Glutamatergic neuron (in vitro differentiated cells): ENCODE measurements at places on chromosomes 16 and 17. TPM values are rescaled to one million over a fixed set of nuclear protein-coding genes. Genes with fewer than 3 reads are reported as not detected.

GRCh38 chr17:69390795-69391501 lies 23.5 kb upstream of the MAP2K6 start:
- no peaks in the 10 kb centered on the region for H3K36me3 ChIP-seq
- no peaks in the 10 kb centered on the region for H3K4me1 ChIP-seq
- no peak overlapping the region for H3K27ac ChIP-seq
- H3K27me3 ChIP-seq: peaks cover 2% of the 10 kb centered on the region
- no peak for DNase-seq

DNA sequence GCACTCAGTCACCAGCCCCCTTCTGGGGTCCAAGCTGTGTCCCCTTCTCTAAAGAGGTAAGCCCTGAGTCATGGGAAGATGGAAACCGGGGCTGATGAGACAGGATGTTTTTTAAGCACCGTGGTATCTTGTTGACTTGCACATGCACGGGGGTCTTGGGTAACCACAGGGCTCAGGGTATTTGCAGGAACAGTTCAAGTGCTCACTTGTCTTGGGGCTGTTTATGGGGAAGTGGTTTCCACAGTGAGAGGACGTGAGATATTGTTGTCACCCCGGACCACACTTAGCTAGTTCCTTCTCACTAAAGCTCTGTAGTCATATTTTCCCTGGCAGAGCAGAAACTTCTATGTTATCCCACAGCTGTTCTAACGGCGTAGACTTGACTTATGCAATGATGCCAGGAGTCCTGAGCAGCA lies 7.7 kb downstream of the CCL3L1 start:
- peak overlapping the region; percentile 83 for H3K27ac ChIP-seq
- H3K36me3 ChIP-seq: no peaks in the 10 kb centered on the region
- peaks cover 36% of the 10 kb centered on the region for H3K4me1 ChIP-seq
- H3K4me3 ChIP-seq: no peak overlapping the region

- peaks cover 6% of the 10 kb centered on the region for H3K36me3 ChIP-seq
- H3K27ac ChIP-seq: no peak overlapping the region
- DNase-seq: no peak
- H3K4me1 ChIP-seq: no peaks in the 10 kb centered on the region
These were observed 81.5 kb downstream of the CA4 start for GRCh38 chr17:60231234-60231633.

GRCh38 chr16:77062878-77063675 lies 127.9 kb upstream of the MON1B start:
- no peak overlapping the region for H3K4me3 ChIP-seq
- peaks cover 18% of the 10 kb centered on the region for H3K4me1 ChIP-seq
- H3K27ac ChIP-seq: no peak overlapping the region
- peaks cover 3% of the 10 kb centered on the region for H3K27me3 ChIP-seq
- H3K36me3 ChIP-seq: no peaks in the 10 kb centered on the region

The SLC35G6 gene
- 0.34 TPM for total RNA-seq

The KCNJ18 gene
- total RNA-seq: not detected

The DPEP3 gene
- not detected for total RNA-seq

The CRK gene
- 46.4 TPM for total RNA-seq
